Amniotic stem cell (primary cell): ENCODE measurements at places on chromosomes 13 and 19.

- no peak for DNase-seq
Measured at GRCh38 chr13:46129124-46129523, 24.3 kb upstream of the CPB2 start.

DNA sequence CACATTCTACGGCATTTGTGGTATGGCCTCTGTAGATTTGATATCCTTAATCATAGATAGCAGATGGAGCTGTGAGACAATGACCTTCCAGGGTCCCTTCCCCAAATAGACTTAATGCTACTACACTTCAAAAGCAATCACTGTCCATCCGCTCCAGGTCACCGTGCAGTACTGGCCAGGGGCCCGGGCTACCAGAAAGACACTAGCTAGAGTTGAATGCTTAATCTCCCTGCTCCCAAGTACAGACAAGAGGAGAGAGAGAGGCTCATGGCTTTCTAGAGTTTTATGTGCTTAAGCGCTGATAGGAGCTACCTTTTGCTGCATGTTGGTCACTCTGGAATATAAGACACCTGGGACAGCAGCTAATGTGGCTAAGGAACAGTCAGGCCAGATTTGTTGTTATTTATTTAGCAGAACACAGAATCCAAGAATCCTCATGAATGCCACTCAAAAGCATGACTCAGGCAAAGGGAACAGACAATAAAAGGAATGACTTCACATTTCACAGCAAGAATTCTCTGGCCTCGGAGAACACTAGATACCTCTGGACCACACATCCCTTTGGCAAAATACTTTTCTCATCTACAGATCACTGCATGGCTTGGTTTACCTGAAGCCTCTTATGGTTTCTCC is 165.0 kb downstream of the LACC1 start:
- DNase-seq, result no peak

DNA sequence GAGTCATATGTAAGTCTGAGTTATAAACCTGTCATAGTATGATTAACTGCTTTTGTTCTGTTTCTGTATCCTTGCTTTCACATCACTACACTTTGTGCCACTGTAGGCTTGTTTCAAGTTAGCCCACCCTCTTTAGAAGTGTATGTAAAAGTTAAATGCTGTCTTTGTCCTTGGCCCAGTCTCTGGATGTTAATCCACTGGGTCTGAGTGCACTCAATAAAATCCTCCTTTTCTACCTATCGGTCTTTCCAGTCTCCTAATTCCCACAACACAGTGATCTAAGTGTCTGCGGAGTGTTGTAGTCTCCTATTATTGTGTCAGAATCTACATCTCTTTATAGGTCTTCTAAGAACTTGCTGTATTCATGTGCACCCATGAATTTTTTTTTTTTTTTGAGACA is 14.1 kb downstream of the ZNF429 start:
- no peak for DNase-seq

DNA sequence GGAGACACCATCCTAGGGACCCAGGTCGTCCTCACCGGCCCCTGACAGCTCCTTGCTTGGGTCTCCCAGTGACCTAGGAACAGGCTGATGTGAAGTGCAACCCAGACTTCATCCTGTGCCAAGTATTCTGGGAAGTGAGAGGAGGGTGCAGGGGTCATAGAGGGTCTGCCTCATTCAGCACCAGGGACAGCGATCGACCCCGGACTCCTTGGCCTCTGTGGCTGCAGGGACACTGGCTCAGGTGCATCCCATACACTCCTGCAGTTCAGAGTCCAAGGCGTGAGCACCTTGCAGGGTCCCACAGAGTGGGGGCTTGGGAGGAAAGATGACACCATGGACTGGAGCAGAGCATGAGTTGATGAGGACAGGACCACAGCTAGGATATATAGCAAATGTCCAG is 10.0 kb upstream of the OR10H2 start:
- no peak for DNase-seq

DNA sequence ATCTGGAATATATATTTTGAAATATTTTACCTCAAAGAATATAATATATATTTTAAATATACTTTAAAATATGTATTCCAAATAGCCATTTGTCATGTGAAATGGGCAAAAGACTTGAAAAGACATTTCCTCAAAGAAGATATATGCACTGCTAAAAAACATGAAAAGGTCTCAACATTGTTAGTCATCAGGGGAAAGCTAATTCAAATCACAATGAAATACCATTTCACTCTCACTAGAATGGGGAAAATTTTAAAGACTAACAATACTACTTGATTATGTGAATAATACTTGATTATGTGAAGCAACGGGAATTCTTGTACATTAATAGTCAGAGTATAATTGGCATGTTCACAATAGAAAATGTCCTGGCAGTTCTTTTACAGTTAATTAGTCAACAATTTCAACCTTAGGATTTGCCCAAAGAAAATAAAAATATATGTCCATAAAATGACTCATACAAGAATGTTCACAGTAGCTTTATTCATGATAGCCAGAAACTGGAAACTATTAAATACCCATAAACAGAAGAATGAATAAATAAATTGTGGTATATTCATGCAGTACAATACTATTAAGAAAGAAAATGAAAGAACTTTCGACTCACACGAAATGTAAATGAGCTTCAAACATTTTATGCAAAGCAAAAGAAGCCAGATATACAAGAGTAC is 6.8 kb upstream of the KBTBD6 start:
- no peak for DNase-seq

- no peak for DNase-seq
Measured at GRCh38 chr13:24076636-24077035, 83.9 kb upstream of the SPATA13 start.

GRCh38 chr13:106156468-106156867 is 379.0 kb downstream of the EFNB2 start:
- peak; percentile 90 for DNase-seq

DNA sequence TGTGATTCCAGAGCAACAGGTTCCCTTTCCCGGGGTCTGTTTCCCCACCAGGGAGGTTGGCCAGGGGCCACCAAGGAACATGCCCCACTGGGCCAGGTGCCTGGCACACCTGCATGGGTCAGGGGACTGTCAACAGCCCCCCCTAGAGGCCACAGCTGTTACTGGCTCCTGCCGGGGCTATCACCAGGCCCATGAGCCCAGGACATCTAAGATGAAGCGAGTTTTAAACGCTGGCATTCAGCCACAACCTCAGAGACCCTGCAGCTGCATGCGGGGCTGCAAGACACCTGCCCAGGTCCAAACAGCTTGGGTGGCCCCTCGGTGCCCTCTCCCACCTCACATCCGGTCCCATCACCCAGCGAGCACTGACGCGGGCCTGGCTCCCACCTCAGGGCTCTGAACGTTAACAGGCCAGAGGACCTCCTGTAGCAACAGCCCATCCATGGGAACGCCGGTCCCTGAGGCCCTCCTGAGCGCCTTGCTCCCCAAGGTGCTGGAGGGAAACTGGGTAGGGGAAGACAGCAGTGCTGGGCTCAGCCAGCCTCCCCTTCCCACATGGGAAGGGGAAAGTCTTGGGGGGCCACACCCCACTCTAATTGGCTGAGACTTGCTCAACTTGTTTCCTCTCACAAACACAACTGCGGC is 12.0 kb downstream of the KHSRP start:
- DNase-seq, result no peak

DNA sequence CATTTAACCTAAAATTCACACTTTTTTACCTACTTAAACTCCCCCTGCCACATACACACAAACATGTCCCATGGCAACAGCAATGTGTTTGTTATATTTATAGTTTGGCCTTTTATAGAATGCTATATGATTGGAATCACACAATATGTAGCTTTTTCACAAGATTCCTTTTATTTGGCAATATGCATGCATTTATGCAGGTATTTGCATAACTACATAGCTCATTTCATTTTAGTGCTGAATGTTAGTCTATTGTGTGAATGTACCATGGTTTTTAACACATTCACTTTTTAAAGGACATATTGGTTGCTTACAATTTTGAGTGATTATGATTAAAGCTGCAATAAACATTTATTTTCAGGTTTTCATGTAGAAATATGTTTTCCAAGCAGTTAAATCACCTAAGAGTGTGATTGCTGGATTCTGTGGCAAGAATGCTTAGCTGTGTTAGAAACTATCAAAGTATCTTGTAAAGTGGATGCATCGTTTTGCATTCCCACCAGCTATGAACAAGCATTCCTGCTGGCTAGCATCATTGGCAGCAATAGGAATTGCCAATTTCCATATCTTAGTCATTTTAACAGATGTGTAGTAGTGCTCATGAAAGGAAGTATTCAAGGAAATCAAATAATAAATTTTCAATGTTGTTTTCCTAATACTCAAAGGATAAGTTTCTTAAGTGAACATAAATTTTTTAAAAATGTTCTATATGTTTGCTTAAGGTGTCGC is 557.0 kb downstream of the SLITRK1 start:
- DNase-seq, result peak; percentile 23

- no peak for DNase-seq
Measured at GRCh38 chr19:45385392-45386221, 15.2 kb upstream of the ERCC2 start.

DNA sequence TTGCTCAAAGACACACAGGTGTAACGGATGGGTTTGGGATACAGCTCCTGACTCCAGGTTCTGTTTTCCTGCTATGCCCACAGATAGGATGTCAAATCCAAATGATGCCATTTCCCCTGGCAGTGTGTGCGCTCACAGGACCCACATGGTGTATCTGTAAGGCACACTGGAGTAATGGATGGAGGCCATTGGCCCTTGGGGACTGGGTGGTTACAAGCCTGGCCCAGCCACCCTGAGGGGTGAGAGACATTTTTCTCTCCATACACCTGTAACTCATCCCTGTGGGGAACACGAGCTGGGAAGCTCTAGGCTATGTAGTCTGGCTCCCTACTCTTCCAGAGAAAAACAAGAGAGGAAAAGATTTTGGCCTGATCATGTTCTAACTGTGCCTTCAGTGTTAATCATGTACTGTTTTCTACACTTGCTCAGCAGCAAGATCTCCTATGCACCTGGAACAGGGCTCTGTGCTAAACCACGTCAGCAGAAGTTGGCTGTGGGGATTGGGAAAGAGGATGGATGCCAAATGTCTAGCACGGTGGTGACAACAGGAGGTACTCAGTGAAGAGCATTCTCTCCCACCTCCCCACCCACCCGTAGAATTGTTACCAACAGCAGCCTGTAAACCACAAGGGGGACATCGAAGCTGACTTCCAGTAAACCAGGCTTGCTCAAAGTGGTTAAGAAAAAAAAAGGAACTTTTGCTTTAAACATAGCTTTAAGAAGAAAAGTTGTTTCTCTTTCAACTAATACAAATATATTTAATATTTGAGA is 237.0 kb downstream of the LACC1 start:
- DNase-seq, result no peak

DNA sequence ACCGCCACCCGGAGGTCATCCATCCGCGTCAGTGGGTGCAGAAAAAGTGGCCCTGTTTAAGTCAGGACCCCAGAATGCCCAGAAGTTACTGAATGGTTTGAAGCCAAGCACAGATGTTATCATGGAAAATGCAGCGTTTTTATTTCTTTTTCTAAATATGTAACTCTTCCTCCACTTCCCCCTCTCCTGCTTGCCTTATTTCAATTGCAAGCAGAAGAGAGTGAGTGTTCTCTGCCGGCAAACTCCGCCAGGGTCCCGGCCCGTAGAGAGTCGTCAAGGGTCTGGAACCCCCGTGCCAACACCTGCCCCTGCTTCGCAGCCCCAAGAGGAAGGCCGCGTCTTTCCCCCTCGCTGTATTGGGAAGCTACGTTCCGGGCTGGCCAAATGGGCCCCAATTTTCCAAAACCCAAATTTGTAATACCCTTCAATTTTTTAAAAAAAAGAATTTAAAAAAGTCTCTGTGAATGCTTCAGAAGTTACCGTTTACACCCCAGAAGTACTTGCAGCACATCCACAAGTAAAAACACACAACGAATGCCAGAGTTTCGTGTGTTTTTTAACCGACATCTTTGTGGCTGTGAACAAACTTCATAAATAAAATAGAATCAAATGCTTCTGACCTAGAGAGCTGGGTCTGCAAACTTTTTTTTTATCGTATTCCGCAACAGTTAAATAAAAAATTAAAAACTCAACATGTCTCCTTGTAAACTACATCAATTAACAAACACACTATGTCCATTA is 712 bp upstream of the PDX1 start:
- no peak for DNase-seq

DNA sequence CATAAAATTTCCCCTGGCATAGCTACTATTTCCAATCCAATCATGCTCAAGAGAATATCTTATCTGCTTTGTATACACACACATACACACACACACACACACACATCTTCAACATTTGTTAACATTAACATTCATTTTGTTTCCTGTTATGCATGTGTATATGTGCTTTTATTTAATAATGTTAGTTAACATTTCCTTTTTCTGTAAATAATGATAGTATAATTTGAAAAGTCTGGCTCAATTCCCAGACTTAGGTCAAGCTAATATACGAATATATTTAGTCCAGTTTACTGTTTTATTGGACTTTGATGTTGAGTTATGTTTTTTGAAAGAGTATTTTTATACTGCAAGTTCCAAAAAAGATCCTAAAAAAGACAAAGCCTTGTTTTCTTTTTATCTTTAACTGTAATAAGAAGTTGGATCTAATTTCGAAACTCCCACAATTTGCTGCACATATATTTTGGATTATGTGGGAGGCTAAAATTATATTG is 1072.4 kb downstream of the EFNB2 start:
- DNase-seq, result no peak

DNA sequence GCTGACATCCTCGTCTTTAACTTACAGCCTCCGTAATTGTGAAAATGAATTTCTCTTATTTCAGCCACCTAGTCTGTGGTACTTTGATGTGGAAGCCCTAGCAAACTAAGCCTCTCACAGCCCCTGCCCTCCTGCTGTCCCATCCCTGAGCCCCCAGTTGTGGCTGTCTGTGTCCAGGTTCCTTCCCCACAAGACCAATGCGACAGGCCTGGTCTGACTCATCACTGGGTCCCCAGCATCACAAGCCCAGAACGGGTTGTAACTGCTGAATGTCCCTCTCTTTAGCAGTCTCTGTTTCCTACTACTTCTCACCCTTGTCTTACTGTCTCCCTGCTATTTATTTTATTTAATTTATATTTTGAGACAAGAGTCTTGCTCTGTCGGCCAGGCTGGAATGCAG is 5.7 kb downstream of the POU2F2 start:
- DNase-seq, result no peak

GRCh38 chr19:17966550-17967256 is at the start of gene KCNN1:
Gene KCNN1, plus strand, starts transcription at chr19:17967107. Its CDS starts 6,782 bp downstream, at chr19:17973889.
- no peak for DNase-seq

- peak; percentile 76 for DNase-seq
Measured at GRCh38 chr19:31378404-31378803, 29.2 kb upstream of the TSHZ3 start.

GRCh38 chr13:39102981-39103490 is 64.8 kb downstream of the NHLRC3 start:
- no peak for DNase-seq

DNA sequence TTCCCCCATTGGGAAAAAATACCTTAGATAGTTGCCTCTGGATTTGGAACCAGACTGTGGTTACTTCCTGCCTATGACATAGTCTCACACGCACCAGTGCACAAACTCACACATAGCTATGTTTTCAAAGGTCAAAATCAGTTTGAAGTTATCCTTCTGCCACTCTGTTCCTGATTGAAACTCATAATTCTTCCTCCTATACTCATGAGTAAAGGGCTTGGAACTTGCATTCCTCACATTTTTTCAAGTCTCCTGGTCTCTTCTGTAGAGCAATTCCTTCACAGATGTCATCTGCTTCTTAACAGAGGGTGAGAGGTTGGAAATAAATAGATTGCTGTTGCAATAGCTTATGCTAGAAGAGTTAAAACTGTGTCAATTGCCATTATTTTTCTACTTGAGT is 18.6 kb upstream of the POSTN start:
- DNase-seq, result peak; percentile 16

GRCh38 chr13:41271456-41272285 is 8.3 kb upstream of the MTRF1 start:
- no peak for DNase-seq
